WERI-Rb-1 (cell line): ENCODE measurements at places on chromosomes 1 and 21.

GRCh38 chr1:159652506-159652905 lies 61.9 kb downstream of the CRP start:
- no peak for DNase-seq

DNA sequence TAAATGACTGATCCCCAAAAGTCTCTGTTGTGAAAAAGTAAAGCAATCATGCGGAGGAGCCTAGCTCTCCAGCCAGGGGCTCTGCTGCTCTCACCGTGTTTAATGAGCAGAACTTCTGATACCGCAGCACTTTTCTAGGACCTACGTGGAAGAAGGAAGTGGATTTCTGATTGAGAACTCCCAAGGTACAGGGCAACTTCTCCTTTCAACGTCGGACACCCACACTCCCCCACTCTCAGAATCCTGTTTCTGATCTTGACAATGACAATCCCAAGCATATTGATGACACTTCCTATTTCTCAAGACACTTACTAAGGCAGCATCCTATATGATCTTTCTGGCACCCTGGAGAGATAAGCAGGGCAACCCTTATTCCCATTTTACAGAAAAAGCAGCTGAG lies 78.4 kb downstream of the PROX1 start:
- DNase-seq, result no peak

DNA sequence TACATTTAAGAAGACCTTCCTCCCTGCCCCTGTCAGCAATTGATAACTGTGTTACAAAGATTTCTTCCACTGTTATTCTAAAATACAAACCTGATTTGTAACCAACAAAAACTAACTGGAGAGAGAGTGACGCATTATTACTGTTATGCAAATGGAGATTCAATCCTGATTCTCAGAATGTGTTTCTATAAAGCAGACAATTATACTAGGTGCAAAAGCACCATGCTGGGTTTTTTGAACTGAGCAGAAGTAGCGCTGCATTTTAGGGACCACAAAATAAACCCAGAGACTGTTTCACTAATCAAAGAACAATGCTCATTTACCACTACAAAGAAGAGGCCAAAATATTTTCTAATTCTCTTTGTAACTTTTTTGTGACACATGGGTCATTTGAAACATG lies 13.6 kb upstream of the GBP6 start:
- DNase-seq, result no peak

DNA sequence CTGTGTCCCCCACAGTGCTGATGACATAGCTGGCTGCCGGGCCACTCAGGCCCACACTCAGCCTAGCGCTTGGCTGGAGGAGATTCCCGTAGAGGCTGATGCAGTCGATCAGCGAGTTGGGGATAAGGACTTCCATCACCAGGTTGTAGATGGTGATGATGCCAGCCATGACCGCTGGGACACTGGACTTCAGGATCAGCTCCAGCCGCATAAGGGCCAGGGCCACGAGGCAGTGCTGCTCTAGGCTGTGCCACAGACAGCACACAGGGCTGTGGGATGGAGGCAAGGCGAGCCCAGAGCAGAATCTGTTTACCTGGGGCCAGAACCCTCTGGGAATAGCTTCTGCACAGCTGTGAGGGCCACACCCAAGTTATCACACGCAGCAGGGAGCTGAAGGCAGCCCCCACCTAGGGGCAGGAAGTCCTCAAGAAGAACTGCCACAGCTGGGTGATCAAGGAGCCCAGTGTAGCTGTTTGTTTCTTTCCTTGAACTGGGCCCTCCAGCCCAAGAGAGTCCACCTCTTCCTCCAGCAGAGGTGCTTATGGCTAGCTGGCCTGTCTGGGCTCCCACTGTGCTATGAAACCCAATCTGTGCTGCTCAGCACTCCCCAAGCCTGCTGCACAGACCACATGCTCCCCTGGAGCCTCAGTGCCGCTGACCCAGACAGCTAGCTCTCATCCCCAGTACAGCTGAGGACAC lies 6.2 kb downstream of the SLC2A1 start:
- peak; percentile 54 for DNase-seq

- DNase-seq, result no peak
Measured at GRCh38 chr1:107095647-107096046, 39.2 kb downstream of the PRMT6 start.
